ENCODE measurements at places on chromosomes 7 and 10. TPM values are rescaled to one million over a fixed set of nuclear protein-coding genes. Genes with fewer than 3 reads are reported as not detected.

DNA sequence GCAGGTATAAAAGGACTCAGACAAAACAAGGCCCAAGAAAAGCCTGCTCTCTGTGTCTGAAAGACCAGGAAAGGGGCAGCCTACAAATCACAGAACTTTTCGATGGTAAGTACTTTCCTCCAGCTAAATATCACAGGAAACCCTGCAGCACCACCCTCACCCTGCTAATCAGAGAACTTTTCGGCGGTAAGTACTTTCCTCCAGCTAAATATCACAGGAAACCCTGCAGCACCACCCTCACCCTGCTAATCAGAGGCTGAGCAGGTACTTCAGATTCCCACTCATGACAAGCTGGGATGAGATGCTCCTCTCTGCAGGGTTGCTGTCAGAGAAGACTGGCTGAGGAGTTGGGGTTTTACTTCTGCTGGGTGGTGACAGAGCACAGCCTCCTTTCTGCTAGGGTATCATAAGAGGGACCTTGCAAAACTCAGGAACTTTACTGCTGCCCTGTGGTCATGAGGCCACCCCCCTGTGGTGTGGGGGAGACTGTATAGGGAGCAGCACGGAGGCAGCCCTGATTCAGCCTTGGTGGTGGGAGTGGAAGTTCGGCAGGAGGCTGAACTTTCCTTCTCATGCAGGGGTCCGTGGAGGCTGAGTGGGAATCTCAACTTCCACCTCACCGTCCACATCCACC is 7.2 kb downstream of the WDR37 start:
- no peak for DNase-seq

DNA sequence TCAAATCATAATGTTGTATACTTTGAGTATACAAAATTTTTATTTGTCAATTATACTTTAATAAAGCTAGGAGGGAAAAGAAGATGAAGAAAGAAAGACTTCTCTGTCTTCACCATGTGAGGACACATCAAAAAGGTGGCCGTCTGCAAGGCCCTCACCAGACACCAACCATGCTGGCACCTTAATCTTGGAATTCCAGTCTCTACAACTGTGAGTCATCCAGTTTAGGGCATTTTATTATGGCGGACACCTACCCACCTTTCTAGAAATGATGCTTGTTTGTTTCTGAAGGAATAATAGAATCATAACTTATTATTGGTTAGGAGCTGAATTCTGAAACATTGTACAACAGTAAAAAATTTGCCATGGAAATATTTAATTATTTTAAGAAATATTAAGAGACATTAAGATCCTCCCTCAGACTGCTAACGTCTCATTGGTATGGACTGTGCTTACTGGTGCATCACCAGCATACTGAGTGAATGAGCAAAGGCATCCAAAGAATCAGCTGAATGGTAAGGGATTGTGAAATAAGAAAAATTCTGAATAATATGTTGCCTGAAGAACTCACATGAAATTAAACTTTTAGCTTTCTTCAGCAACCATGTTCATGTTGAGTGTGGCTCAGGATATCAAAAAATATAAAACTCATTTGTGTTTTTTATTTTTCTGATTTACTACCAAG is 536.6 kb downstream of the HTR7 start:
- no peak for DNase-seq

GSTO2 gene
- 12.7 TPM for total RNA-seq

GRCh38 chr7:70072220-70072619 is 473.9 kb downstream of the AUTS2 start:
- no peak for DNase-seq

DNA sequence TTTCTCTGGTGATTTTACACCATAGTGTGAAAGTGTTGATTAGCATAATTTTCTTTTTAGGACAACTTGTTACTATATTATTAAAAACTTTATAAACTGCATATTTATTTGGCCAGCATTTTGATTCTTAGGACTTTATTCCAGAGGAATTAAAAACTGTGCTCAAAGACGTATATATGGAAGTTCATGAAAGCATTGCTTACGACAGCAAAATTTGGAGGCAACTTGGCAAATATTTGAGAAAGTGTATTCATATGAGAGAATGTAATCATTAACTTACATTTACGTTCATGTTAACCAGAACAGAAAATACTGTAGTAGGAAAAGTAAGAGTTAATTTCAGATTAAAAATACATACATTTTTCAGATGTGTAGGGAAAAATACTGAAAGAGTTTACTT is 203.1 kb downstream of the JCAD start:
- DNase-seq, result no peak

DNA sequence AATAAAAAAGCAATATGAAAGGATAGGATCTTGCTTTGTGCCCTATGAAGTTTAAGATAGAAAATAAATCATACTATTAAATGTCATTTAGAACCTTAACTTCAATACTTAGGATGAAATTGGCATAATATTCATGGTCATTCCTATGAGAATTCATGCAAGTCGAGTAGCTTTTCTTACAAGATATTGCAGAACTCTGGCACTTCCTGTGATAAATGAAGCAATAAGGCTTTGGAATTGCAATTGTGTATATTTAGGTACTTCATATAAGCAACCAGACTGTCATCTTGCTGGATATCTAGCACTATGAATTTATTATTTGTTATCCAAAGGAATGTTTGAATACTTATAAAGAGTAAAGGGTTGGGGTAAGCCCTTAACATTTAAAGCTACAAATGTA is 116.5 kb downstream of the ZNF438 start:
- DNase-seq, result no peak

- DNase-seq, result no peak
Observed at GRCh38 chr7:1475991-1476390, 16.7 kb upstream of the MICALL2 start.

DNA sequence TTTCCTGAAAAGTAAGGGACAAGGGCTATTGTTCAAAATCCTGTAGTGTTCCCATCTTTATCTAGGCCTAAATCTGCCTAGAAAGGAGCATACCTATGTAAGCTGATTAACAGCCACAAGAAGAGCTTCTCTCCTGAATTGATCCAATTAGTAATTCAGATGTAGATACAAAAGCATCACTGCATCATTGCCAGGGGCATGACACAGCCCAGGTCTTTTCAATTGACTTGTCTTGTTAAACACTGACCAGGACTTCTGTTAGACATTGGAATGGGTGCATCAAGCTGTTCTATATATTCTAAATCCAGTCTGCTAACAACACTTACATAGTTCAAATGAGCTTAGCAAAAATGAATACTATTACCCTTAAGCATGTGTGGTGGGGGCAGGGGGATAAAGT is 589.2 kb downstream of the INHBA start:
- no peak for DNase-seq

GRCh38 chr10:52454491-52454890 is 140.4 kb downstream of the DKK1 start:
- DNase-seq, result no peak

HGF gene
- total RNA-seq, result 0.15 TPM

DNA sequence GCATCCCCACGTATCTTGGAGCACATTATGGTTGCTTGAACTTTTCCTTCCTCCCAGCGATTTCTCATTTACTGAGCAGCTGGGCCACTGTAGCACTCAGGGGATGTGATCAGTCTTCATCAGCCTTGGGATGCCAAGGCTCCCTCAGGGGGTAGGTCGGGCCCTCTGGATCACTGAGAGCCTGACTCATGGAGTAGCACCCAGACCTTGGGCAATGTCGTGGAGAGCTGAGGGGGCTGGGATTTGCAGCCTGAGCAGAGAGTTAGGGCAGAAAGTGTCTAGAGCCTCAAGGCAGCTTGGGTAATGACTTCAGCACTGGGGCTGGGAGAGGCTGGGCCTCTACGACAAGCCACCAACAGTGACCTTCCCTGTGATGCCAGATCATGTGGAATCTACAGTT is 86.5 kb upstream of the CXCL12 start:
- DNase-seq, result no peak

DNA sequence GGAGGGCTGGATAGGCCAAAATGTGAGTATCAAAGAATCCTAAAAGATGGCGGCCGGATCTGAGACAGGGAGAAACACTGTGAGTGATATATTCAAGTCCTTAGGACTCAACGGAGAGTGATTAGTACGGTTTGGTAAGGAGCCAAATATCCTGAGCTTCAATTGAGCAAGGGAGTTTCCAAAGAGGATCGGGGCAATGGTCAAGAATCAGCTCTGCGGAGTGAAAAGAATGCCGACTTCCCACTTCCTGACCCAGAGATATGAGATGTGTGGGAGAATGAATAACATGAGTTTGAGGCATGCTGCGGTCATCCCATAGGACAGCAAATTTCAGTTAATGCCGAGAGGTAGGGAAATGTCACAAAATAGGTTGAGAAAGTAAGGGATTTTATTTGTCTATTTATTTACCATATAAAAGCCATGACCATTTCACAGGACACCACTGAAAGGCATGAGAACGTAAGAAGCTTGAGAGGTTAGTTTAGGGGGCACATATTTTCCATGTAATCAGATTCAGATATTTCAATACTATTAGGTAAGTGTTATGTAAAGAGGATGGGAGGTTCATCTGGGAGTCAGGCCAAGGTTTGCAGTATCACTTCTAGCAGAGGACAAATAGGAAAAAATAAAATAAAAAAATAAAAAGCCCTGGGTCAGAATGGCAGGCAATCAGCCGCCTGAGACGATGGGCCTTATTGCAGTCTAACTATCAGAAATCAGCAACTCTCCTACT is 165.6 kb downstream of the HGF start:
- DNase-seq, result no peak

- DNase-seq, result no peak
Observed at GRCh38 chr10:9234191-9234590, 1179.7 kb downstream of the GATA3 start.

DNA sequence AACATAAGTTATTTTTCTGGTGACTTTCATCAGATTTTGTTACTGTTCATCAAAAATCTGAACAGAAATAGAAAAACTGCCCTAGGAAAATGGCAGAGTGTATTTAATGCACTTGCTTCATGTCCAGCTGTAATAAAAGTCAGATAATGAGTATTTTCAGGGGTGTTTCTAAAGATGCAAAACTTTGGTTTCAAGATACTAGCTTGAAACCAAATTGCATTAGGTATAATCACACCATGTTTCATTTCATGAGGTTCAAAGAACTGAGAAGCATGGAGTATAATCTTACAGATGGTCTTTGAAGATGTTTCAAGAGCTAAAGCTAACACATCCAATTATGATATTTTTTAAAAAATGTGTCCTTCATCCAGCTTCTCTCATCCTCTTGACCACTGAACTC is 128.9 kb downstream of the NRCAM start:
- no peak for DNase-seq

NPSR1 gene
- not detected for total RNA-seq

- DNase-seq, result no peak
Observed at GRCh38 chr7:128916643-128916915, 6.1 kb upstream of the KCP start.

All from H1 (cell line).